M059J (cell line): ENCODE measurements at places on chromosomes 5 and 9.

DNA sequence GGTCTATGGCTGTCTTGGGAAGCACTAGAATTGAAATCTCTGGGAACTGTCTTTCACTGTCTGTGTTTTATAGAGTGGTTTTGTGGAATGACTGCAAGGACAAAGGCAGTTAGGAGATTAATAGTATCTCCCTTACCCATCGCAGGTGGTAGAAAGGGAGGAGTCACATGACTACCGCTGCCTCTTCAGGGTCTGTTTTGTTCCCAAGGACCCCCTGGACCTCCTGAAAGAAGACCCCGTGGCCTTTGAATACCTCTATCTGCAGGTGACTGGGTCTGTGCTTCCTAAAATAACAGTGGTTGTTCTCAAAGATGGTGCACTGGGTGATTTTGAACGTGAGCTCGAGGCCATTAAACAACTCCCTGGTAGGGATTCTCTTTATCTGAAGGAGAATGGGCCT is 22.8 kb upstream of the TRMT10B start:
- DNase-seq: no peak

DNA sequence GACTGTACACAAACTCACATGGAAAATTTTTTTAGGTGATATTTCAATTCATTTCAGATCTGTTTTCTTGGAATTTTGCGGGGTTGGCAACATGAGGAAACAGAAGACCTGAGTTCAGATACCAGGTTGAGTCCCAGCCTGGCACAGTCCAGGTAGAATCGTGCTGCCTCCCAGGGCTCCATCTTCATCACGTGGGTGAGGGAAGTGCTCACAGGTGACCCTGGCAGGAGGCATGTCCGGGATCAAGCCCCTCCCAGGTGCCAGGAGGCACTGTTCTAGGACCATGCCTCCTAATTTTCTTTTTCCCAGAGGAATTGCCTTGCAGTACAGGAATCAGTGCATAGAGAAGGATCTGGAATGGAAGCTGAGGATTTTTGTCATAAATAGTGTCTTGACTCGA is 318.3 kb upstream of the IRX4 start:
- DNase-seq: no peak

DNA sequence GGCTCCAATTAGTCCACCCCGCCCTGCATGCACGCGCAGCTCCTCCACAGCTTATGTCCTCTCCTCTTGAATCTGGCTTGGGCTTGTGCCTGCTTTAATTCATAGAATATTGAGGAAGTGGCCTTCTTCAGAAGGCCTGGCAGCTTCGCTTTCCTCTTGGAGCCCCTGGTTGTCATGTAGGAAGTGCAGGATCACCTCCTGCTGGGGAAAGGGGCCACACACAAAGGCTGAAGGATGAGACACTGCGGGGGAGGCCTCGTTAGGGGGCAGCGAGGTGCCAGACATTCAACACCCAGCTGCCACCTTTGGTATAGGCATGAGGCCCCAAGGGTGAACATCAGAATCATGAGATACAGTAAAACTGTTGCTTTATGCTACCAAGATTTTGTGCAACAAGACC is 2.7 kb upstream of the CNOT6 start:
- DNase-seq: no peak

GRCh38 chr9:34380511-34381315 is 4.0 kb upstream of the MYORG start:
- DNase-seq: peak; percentile 57

DNA sequence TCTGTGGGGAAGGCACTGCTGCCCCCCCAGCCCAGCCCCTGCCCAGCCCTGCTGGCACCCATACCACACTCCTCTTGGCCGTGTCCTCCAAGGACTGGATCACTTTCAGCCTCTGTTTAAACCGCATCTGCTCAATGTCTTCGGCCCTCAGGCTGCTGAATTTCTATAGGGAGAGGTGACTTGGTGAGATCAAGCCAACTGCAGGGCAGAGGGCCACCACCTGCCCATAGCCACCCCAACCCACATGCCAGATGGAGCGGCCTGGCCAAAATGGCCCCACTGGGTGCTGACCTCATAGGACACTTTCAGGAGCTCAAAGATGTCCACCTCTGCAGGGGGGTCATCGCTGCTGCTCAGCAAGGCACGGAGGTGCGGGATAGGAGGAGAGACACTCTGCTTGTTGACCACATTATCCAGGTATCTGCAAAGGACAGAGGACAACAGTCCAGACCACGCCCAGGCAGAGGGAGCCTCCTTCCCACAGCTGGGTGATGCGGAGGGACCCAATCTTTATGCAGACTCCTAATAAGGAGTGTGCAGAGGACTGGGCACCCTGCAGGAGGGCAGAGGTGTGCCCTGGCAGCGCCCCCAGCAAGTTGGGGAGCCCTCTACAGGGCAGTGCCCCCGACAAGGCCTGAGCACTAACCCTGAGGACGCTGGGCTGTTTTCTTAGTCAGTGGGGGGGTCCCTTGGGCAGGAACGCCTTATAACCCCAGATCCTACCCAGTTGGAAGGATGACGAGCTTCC is 14.4 kb upstream of the MRNIP start:
- DNase-seq: no peak

GRCh38 chr5:8907168-8907868 is 638.6 kb downstream of the SEMA5A start:
- peak; percentile 89 for DNase-seq

GRCh38 chr9:128142596-128142995 is 6.7 kb upstream of the LCN2 start:
- DNase-seq: no peak

DNA sequence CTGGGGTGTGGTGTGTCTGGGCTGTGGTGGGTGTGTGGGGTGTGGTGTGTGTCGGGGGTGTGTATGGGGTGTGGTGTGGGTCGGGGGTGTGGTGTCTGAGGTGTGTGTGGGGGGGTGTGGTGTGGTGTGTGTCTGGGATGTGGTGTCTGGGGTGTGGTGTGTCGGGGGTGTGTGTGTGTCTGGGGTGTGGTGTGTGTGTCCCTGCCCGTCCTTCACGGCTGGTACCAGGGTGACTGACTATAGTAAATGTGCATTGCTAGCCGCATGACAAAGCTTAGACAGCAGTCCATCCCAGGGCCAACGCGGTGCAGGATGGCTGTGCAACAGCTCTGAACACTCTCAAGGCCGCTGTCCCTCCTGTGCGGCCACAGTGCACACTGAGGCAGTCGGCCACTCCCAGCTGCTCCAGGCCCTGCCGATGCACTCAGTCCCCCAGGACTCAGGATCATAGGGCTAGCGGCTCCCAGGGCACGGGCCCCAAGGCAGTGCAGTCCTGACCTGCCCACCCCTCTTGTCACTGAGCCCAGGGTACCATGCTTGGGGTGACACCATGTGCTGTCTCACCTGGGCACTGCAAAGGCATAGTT is 54.0 kb downstream of the SECISBP2 start:
- DNase-seq: peak; percentile 38

GRCh38 chr9:91628892-91629291 is 205.3 kb upstream of the NFIL3 start:
- DNase-seq: no peak

GRCh38 chr9:92668746-92669526 is 995 bp downstream of the IPPK start:
- peak; percentile 76 for DNase-seq

DNA sequence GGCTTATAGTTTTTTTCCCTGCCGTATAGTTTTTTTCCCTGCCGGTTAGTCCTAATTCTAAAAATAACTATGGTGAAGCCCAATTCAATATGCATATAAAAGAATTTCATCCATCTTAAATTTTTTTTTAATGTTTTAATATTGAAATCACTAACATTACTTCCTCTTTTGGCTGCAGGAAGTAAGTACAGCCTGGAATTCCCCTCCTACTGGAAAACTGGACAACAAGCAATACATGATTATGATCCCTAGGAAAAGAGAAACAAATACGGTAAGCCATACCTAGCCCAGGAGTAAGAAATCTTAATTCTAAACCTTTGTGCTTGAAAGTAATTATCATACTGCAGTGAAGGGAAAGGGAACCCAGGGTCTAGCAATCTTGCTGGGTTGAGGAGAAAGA is 119.0 kb downstream of the NR3C1 start:
- DNase-seq: no peak

DNA sequence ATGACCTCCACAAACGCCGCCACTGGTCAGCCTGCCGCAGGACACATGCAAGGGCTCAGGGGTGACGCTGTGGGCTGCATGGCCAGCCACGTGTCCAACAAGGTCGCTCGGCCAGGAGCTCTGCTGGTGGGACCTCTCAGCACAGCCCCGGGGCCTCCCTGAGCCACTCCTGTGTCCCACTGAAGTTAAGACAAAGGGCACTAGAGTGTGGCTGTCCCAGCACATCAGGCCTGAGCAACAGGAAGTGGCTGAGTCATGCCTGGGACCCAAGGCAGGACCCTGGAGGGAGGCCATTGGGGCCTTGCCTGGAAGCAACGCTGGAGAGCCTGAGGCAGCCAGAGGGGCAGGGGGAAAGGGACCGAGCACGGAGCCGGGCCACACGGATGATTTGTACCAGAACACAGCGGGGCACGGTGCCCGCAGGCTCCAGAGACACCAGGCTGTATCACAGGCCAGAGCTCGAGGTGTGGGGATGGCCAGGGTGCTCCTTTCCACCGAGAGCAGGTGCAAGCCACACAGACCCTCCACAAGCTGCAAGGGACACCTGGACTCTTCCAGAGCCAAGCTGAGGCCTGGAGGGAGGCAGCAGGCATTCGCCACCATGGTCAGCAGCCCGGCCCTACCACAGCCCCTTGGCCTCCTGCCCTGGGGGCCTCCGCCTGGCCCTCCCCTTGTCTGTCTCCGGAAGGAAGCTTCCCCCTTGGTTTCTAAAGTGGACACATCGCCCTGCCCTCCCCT is 6.5 kb upstream of the TMEM210 start:
- peak; percentile 60 for DNase-seq

GRCh38 chr5:139374909-139375308 is 8.2 kb downstream of the SLC23A1 start:
- no peak for DNase-seq

DNA sequence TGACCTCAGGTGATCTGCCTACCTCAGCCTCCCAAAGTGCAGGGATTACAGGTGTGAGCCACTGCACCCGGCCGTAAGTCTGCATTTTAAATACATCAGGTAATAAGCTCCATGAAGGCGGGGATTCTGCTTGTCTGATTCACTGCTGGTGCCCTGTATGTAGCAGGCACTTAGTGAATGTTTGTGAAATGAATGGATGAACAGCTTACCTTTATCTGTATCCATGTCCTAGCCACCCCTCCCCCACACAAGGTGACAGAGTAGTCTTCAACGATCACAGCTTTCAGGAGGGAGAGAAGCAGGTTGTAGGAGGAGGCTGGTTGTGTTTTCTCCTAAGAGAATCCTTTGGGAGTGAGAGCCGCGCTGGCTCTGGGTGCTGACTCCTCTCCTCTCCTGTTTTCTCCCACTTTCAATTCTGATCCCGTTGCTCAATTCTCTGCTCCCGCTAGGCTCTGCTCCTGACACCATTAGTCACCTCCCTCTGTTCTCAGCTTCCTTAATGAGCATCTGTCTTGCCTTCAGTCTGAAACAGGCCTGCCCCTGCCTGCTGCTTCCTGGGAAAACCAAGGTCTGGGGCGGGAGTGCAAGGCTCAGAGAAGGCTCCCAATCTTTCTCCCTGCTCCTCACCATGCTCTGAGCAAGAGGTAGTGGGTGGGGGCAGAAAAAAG is 88.8 kb upstream of the CTNNA1 start:
- peak; percentile 43 for DNase-seq

DNA sequence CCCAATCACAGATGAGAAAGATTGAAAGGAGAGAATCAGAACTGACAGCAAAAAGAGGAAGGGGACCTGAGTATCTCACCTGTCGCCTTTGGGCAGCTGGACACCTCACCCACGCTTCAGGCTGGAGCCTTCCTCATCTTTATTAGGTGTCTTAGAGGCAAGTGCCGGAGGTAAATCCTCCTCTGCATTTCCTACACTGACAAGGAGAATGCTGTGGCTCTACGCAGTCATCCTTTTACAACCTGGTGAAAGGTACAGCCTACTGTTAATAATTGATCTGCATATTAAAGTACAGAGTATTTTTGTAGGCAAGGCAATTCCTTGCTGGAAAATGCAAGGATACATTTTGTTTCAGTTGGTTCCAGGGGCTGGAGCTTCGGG is 34.8 kb downstream of the PRLR start:
- no peak for DNase-seq

GRCh38 chr5:173895401-173896165 is 7.4 kb downstream of the CPEB4 start:
- no peak for DNase-seq

DNA sequence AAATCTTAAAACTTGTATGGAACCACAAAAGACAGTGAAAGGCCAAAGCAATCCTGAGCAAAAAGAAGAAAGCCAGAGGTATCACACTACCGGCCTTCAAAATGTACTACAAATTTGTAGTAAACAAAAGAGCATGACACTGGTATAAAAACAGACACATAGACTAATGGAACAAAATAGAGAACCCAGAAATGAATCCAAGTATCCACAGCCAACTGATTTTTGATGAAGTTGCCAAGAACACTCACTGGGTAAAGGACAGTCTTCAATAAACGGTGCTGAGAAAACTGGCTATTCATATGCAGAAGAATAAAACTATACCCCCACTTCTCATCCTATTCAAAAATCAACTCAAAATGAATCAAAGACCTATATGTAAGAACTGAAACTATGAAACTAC is 390.1 kb downstream of the PRELID2 start:
- no peak for DNase-seq

DNA sequence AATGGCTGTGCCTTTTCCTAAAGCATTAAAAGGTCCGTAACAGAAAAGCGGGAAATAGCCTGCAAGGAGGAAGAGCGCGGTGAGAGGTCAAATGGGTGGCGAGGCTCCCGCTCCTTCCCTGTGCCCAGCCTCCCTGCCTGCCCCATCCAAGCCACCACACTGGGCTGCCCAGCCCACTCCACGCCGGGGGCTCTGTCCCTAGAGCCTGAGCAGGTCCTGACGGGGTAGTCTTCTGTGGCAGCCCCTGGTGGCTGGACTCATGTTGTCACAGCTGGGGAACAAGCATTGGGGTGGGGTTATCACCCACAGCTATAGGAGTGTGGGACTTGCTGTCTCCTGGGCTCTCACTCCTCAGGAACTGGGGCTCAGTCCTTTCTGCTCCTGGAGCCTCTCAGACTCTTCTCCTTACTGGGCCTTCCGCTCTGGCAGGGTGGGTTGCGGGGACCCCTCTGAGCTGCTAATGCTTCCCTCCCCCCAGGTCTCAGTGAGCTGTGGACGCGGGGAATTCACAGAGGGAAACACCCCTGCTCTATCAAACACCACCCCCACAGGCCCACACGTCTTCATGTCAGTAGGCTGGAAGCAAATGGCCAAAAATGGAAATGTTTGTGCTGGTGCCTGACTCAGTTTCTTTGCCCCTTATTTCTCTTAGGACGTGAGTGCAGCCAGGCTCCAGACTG is 152.4 kb upstream of the PHYKPL start:
- no peak for DNase-seq

GRCh38 chr5:178293400-178293799 is 60.8 kb upstream of the PHYKPL start:
- no peak for DNase-seq

GRCh38 chr5:164663198-164663989 is 1158.0 kb downstream of the MAT2B start:
- DNase-seq: peak; percentile 45

DNA sequence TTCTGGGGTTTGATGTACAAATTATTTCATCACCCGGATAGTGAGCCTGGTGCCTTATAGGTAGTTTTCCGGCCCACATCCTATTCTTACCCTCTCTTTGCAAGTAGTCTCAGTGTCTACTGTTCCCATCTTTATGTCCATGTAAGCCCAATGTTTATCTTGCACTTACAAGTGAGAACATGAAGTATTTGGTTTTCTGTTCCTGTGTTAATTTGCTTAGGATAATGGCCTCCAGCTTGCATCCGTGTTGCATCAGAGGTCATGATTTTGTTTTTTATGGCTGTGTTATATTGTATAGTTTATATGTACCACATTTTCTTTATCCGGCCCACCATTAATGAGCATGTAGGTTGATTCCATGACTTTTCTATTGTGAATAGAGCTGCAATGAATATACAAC is 136.5 kb downstream of the PRR16 start:
- no peak for DNase-seq

- DNase-seq: peak; percentile 98
Measured at GRCh38 chr9:22529426-22530199, 83.0 kb downstream of the DMRTA1 start.
